Stimulated activated naive CD8-positive, alpha-beta T cell treated with anti-CD3 and anti-CD28 coated beads, Interleukin-15, amount 100 ng/mL, for 72 hours (primary cell): ENCODE measurements at places on chromosomes 4 and X.
A peak's percentile ranks its signal among the peaks of the same experiment; 100 is the strongest.

GRCh38 chrX:1153940-1154339 lies 58.5 kb downstream of the CRLF2 start:
- DNase-seq = no peak

DNA sequence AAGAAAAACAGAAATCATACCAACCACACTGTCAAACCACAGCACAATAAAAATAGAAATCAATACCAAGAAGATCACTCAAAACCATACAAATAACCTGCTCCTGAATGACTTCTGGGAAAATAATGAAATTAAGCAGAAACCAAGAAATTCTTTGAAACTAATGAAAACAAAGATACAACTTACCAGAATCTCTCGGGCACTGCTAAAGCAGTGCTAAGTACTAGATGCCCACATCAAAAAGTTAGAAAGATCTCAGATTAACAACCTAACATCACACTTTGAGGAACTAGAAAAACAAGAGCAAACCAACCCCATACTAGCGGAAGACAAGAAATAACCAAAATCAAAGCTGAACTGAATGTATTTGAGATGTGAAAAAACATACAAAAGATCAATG lies 33.2 kb downstream of the AWAT2 start:
- no peak for DNase-seq

DNA sequence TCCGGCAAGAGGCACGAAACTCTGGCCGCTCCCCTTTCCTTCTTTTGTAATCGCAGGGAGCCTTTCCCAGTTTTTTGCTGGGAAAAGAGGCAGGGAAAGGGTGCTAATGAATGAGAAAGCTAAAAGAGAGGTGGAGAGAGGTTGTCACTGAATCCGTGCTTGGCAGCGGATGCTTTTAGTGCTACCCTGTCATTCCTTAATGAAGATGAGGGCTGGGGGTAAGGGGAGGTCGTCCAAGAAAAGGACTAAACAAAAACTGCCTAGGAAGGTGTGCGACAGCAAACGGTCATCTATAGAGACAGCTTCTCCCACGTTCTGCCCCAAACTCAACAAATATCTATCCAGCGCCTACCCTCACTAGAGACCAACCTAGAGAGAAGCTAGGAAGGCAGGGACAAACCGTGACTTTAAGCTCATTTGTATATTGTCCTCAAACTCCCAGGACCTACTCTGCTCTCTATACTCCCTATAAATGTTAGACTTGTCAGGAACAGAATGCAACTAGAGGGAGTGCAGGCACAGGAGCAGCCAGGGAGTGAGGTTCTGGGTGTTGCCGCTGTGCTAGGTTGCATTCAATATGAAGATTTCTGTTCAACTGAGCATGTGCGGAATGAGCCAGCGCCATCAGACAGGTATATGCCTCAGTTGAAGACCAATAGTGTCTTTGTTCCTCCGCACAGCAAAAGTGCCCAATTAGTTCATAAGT lies 777 bp upstream of the CASK start:
- DNase-seq = peak; percentile 15

DNA sequence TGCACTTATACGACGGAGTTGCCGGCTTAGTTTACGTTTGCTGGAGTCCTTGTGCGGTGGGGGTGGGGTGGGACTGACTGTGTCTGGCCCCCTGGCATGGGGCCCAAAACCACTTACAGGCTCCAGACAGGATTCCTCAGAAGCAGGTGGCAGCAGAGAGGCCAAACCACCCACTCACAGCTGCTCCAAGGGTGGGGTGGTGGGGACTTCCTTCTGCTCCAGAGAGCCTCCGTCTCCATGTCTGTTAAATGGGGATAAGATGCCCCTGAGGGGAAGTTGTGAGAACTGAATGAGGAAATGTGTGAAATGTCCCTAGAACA lies 36.7 kb downstream of the PSAPL1 start:
- no peak for DNase-seq

DNA sequence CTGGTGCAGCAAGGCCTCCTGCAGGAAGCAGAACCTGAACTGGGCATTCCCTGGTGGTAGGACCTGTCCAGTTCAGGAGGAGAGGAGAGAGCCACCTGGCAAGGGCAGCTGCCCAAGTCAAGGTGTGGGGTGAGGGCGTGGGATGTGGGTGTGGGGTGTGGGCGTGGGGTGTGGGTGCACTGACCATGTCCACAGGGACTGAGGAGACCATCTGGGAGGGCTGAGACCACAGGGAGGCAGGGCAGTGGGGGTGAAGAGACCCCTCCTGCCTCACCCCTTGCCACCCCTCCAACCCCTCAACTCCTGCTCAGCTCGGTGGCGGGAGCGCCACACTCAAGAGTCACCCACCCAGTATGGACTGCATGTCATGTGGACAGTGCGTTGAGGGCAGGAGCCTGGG lies 117.9 kb downstream of the CPZ start:
- no peak for DNase-seq

GRCh38 chr4:183599690-183600089 lies 59.3 kb downstream of the RWDD4 start:
- no peak for DNase-seq

- DNase-seq = no peak
Observed at GRCh38 chr4:119746951-119747350, 118.3 kb upstream of the PDE5A start.

GRCh38 chr4:155604718-155605626 lies 61.7 kb upstream of the GUCY1A1 start:
- DNase-seq = no peak

- DNase-seq = no peak
Observed at GRCh38 chrX:137428221-137428661, 137.7 kb upstream of the ZIC3 start.

DNA sequence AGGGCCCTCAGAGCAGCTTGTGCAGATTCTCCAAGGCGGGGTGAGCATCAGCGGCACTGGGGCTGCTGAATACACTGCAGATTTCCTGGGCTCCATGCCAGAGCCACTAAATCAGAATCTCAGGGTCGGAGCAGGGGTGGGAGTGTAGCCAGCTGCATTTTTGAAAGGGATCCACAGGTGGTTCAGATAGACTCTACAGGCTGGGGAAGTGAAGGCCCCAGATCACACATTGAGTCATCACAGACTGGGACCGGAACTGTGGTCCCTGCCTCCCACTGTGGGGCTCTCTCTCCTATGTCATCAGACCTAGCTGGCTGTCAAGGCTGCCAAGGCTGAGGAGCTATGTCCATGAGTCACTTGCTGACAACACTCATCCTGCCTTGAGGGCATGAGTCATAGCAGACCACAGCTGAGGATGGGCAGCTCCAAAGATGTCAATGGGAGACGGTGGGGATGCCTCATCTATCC lies 162.3 kb upstream of the MAMLD1 start:
- DNase-seq = peak; percentile 52

DNA sequence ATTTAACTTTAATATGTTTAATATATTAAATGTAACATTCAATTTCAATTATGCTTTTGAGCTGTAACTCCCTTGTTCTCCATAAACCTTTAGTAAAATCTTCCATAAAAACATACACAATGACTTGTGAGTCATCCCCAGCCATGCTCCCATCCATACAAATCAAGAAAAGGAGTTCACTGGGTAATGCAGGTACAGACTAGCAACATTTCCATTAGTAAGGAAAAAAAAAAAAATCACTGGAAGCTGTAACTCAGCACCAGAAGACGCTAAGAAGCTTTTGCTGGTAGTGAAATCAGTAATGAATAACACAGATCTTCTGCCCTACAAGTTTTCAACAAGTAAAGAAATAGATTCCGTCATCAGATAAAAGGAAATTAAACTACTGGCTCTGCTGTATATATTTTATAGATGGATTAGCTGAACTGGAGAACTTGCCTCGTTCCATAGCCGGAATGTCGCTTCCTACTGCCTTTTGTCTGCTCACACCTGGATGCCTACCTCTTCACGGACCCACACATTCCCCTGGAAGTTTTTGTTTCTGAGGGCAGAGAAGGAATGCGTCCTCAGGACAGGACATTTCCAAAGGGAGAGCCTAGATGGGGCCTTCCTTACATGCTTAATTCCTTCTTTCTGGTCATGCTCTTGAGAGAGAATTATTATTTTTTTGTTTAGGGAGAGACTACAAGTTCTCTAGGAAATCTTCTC lies 298.4 kb upstream of the ANKRD50 start:
- no peak for DNase-seq

- no peak for DNase-seq
Observed at GRCh38 chr4:105329081-105329480, 144.8 kb downstream of the PPA2 start.

DNA sequence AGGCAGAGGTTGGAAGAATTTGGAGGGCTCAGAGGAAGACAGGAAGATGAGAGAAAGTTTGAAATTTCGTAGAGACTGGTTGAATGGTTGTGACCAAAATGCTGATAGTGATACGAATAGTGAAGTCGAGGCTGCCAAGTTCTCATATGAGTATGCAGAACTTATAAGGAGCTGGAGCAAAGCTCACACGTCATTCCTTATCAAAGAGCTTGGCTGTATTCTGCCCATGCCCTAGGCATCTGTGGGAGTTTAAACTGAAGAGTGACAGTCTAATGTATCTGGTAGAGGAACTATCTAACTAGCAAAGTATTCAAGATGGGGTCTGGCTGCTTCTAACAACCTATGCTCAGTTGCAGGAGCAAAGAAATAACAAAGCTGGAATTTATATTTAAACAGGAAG lies 102.1 kb downstream of the PCDH18 start:
- no peak for DNase-seq
